Endothelial cell of umbilical vein (primary cell): ENCODE measurements at places on chromosomes 5 and 9. TPM values are rescaled to one million over a fixed set of nuclear protein-coding genes. Genes with fewer than 3 reads are reported as not detected.

STK10 gene
- total RNA-seq = 47.2 and 57.9 TPM in 2 replicates

FXN gene
- total RNA-seq = 17.1 and 21.2 TPM in 2 replicates

MED7 gene
- total RNA-seq = 7.4 and 9.2 TPM in 2 replicates

AJM1 gene
- 1.3 and 1.7 TPM in 2 replicates for total RNA-seq

MTX3 gene
- 8.3 and 9.4 TPM in 2 replicates for total RNA-seq

CCL28 gene
- total RNA-seq = 0.95 and 1.8 TPM in 2 replicates

BAAT gene
- not detected in 2 replicates for total RNA-seq

PCDHA8 gene
- not detected in 2 replicates for total RNA-seq

PFN3 gene
- not detected in 2 replicates for total RNA-seq

BSPRY gene
- not detected in 2 replicates for total RNA-seq

FBLL1 gene
- total RNA-seq = 0.44 and 0.48 TPM in 2 replicates
